ENCODE measurements at places on chromosomes 1 and 21.

DNA sequence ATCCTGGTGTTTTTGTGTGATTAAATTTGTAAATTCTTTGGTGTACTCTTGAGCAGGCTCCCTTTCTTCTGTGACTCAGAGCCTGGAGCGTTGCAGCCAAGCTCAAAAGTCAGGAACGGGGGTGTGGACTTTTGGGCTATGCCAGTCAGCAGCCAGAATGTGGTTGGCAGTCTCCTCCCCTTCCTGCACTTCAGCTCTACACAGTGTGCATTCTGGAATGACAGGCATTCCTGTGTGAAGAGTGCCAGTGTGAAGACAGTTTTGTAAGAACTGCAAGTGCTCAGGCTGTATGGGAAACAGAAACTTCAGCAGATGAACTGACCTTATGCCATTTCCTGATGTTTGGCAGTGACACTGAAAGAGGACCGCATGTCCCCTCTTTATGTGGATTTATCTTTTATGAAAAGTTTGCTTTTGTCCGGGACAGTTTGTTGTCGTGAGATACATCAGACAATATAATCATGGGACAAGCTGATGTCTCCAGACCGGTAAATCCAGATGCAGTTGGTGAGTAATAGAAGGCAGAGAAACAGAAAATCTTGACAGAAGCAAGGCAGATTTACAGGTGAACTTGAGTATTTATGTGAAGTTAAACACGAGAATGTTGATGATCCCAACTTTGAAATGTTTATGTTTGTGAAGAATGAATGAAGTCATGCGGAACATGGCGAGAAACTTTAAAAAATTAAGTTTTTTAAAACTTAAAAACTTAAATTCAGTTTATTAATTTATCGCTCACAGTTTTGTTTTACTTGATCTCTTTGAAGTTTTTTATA is 67.7 kb upstream of the RCC1 start:
- DNase-seq = no peak

- DNase-seq = no peak
Measured at GRCh38 chr1:171532520-171532919, 47.2 kb downstream of the PRRC2C start.

DNA sequence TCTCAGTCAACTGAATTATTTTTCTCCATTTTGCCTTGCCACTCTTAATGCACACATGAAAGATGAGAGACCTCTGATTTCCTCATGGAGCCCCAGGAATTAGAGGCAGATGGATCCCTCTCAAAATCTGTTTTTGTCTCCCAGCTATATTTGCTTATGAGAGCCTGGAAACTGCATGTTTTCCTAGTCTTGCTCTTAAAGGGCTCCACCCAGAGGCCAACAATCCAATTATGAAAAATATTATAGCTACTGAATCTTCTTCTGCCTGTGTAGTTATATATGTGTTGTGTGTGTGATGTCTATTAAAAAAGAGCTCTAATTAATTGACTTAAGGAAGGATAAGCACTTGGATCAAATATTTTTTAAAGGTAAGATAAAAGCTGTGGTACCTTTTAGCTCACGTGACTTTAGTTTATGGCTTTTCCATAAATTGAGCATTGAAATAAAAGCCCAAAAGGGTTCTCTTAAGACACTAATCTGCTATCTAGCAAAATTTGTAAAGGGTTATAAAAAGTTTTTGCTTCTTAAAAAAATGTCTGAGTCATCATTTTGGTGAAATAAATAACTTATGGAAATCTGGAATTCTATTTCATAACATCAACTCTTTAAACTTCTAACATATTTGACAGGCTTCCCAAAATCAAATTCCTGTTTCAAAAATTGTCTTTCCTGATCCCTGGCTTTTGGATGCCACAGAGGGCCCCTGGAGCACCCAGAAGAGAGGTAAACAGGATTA is 31.2 kb upstream of the TSPEAR start:
- DNase-seq = peak; percentile 79

GRCh38 chr21:17576080-17576835 is 36.4 kb downstream of the BTG3 start:
- DNase-seq = peak; percentile 38

GRCh38 chr1:22329148-22329515 is 122.5 kb upstream of the ZBTB40 start:
- no peak for DNase-seq

- DNase-seq = peak; percentile 91
Measured at GRCh38 chr1:44947063-44947773, 39.2 kb downstream of the EIF2B3 start.

GRCh38 chr1:3001471-3002348 is 19.6 kb upstream of the ACTRT2 start:
- DNase-seq = no peak

GRCh38 chr1:76340056-76340455 is 265.5 kb downstream of the ST6GALNAC3 start:
- no peak for DNase-seq

DNA sequence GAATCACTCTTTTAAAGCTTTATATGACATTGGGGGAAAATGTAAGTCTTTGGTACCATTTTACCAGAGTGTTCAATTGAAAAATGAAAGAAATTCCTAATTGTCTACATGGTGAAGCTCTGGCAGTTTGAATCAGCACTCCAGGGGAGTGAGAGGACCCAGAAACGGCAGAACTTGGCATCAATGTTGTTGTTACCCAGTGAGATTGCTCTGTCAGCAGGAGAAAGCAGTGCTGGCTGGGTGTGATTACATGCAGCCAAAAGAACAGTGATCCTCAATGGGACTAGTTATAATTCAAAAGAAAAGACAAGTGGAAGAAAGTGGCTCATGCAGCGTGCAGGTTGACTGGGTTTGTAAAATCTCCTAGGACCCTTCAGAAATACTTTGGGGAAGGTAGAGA is 206.4 kb downstream of the PTPRC start:
- DNase-seq = no peak

- DNase-seq = no peak
Measured at GRCh38 chr1:179925922-179926849, 28.4 kb upstream of the CEP350 start.

DNA sequence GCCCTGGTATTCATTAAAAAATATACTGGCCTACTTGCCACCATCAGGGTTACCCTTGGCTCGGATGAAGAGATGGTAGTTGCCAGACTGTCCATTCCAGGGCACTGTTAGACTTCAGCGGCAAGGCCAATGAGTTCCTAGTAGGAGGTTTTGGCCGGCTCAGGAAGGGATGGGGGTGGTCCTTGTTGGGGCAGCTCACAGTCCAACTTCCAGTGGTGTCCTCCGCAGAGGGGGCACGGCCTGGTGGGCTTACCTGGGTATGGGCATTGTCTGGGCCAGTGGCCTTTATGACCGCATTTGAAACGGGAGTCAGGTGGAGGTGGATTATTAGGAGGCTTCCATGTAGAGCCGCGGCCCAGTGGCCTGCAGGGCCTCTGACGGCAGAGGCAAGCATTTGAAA is 139.1 kb upstream of the ETV3 start:
- no peak for DNase-seq

GRCh38 chr1:50851034-50851433 is 109.0 kb downstream of the FAF1 start:
- DNase-seq = no peak

DNA sequence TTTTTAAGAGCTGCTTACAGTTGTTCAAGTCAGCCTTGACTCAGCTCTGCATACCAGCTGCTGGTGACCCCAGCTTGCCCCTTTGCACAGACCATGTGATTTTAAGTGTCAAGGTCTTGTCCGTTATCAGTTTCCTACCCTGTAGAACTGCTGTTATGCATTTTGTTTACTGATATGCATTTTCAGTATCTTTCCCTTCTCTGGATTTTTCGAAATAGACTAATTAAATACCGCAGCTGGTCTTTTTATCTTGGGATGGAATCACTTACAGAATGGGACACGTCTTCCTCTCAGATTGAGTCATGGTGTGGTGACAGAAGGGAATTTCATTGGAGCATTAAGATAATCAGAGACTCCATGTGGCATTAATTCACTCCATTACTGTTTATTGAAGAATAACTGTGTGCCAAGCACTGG is 145.6 kb downstream of the FMN2 start:
- DNase-seq = no peak

- no peak for DNase-seq
Measured at GRCh38 chr1:207903767-207904166, 7.2 kb downstream of the CD34 start.

DNA sequence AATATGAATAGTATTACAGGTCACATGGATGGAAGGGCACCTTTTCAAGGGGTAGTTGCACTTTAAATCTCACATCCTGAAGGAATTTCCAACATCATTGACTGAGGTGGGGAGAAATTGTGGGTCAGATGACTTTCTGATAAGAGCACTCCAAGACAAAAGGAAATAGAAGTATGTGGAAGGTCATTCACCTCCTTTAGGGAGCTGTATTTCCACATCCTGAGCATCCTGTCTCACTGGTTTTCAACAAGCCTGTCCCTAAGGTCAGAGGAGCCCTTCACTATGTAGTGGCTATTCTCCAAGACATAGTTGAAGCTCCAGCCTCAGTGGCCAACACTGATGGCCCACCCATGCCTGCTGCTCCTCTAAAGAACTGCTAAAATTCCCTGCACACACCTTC is 76.5 kb downstream of the ATP1A1 start:
- no peak for DNase-seq

- DNase-seq = no peak
Measured at GRCh38 chr21:28550057-28550825, 442.4 kb downstream of the LTN1 start.

- DNase-seq = no peak
Measured at GRCh38 chr1:216523449-216524190, 100.4 kb upstream of the USH2A start.

DNA sequence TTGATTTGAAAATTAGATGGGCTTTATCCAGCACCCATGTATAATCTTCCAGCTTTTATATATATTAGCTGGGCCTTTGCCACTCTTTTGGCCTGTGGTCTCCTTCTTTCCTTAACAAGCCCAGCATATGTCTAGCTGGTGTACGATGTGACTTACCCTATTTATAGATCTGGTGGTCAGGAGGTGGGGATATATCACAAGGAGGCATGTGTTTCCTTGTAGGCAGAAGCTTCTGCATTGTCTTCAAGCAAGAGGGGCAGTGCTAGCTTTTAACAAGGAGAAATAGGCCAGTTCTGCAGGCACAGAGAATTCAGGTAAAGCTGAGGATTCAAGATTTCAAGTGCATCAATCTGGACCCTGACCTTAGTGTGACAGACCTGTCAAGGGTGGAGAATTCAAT is 38.0 kb upstream of the DNASE2B start:
- DNase-seq = no peak

DNA sequence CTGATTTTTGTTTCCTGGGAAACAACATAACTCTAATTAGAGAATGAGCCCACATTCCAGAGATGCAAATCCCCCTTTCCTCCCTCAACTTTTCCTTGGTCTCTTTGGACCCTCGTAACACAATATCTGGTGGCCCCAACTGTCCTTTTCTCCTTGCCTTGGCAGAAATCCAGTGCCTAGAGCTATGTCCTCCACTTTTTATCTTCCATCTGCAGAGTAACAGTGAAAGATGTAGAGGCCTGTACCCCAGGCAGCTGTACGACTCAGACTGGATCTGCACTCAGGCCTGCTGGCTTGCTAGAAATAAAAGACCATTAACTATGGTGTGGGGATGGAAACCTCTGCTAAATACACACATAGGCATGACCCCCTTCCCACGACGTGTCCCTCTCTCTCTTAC is 72.0 kb downstream of the WARS2 start:
- no peak for DNase-seq

- DNase-seq = no peak
Measured at GRCh38 chr1:147892216-147892615, 10.4 kb upstream of the GJA8 start.

DNA sequence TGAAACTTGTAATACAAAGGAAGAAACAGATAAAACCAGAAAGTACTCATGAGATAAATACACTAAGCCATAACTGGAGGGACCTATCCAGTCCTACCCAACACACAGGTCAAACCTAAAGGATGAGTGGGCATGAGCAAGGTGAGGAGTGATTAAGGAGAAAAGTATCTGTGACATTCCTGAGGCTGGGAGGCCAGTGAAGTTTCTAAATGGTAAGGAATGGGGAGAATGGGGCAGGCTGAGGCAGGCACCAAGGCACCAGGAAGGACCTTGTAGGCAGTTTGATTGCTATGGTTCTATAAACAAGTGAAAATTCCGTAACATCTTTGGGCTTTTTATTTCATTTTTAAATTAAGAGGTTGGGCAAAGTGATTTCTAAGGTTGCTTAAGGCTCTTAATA is 10.4 kb downstream of the DDX59 start:
- no peak for DNase-seq

GRCh38 chr1:3779265-3779911 is 6.8 kb downstream of the SMIM1 start:
- DNase-seq = no peak

- no peak for DNase-seq
Measured at GRCh38 chr21:44353191-44353970, at the start of gene TRPM2. Gene TRPM2 (plus strand): TSS chr21:44353621. CDS start chr21:44353701, 80 bp downstream.

Data from NCI-H1092 treated with DMSO at 0.1 percent for 48 hours (cell line).